ENCODE measurements at places on chromosomes 7 and 10.
A peak's percentile ranks its signal among the peaks of the same experiment; 100 is the strongest.

DNA sequence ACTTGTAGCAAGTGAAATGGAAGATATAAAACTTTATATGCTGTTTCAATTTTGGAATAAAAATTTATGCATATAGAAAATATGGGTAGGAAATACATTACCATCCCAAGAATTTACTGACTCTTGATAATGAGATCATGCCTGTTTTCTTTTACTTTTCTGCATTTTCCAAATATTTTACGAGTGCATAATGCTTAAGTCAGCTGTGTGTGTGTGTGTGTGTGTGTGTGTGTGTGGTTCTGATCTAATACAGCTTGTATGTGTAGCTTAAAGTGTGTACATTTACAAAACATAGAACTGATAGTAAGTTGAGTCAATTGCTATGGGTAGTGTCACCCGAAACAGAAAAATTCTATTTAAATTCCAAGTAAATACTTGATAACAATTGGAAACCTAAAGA lies 315.9 kb upstream of the LRRN3 start:
- DNase-seq = no peak

DNA sequence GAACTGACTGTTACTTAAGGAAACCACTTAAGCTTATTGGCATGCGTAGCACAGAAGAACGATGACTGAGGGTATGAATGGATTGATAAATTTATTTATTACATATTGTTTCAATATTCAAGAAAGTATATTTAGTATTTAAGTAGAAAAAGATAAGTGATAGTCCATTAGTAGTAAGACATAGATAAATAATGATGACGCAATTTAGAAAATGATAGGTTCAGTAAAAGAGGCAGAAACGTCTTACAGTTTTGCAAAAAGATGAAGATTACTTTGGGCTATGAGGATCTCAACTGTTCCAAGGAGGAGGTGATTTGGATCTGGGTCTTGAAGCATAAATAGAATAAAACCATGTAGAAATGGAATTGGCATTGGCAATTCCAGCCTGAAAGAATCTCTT lies 36.6 kb upstream of the RSU1 start:
- no peak for DNase-seq

- DNase-seq = no peak
These were observed 17.8 kb upstream of the GPAM start for GRCh38 chr10:112201334-112201733.

DNA sequence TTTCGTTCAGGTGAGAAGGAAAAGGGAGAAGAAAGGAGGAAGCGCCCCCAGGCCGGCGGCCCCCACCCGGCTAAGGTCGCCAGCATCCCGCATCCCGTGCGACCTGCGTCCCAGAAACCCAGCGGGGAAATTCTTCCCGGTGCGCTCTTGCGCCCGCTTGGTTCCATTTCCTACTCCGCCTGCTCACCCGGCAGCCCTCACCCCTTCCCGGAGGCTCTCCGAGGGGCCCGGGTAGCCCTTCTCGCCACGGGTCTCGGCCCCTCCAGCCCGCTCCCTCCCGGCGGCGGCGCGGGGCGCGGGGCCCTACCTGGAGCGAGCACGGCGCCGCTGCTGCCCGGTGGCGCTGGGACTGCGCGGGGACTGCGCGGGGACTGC lies at the start of gene PRKCQ:
Gene PRKCQ, minus strand, starts transcription at position 373 of the 375 bp plus-strand sequence. CDS start 65,141 bp downstream, outside the sequence.
- no peak for DNase-seq

GRCh38 chr7:55622241-55622640 lies 49.9 kb upstream of the VOPP1 start:
- no peak for DNase-seq

- DNase-seq = no peak
These were observed 37.5 kb downstream of the PWWP2B start for GRCh38 chr10:132434405-132435005.

GRCh38 chr7:12788591-12788990 lies 101.2 kb downstream of the ARL4A start:
- DNase-seq = no peak

DNA sequence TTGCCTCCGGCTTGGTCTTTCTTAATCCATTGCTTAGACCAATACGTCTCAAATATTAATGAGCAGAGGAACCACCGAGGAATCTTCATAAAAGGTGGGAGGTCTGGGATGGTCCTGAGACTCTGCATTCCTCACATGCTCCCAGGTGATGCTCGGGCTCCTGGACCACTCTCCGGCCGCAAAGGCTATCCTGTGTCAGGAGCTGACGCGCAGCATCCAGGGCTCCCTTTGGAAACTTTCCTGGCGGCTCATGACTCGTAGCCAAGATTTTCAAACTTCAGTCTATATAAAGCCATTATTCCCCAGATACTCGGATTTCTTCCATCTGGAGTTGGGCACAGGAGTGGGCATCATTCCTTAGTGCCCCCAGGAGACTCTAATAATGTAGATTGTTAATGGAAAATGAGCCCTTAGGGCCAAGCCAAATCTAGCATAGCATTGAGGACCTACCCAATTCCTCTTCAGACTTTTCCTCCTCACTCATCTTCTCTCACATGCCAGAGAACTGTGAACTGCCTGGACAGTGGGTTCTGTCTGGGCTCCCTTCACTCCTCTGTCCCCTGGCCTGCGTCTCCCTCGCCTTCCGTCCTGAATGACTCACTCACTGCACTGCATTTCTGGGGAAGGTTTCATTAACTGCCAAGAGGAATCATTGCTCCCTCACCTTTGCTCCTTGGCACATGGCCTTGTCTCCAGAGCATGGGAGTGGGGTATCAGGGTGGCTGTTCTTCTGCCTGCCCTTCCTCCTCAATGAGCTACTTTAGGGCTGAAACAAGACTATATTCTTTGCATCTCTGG lies 89.3 kb downstream of the MKI67 start:
- peak; percentile 31 for DNase-seq

DNA sequence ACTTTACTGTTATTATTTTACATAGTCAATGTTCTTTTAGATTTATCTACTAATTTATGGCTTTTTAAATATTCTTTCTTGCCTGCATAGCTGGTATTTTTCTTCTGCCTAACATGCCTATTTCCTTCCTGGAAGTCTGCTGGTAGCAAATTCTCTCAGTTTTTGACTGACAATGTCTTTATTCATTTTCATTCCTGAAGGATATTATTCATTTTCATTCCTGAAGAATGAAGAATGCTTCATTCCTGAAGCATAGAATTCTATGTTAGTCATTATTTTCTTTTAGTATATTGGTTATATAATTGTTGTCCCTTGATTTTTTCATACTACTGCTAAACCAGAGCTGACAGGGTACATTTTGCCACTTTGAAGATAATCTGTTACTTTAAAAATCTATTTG lies 41.8 kb downstream of the TMEM168 start:
- no peak for DNase-seq

Measured in AG08395 (cell line).